ENCODE measurements at places on chromosomes 5 and 9.

DNA sequence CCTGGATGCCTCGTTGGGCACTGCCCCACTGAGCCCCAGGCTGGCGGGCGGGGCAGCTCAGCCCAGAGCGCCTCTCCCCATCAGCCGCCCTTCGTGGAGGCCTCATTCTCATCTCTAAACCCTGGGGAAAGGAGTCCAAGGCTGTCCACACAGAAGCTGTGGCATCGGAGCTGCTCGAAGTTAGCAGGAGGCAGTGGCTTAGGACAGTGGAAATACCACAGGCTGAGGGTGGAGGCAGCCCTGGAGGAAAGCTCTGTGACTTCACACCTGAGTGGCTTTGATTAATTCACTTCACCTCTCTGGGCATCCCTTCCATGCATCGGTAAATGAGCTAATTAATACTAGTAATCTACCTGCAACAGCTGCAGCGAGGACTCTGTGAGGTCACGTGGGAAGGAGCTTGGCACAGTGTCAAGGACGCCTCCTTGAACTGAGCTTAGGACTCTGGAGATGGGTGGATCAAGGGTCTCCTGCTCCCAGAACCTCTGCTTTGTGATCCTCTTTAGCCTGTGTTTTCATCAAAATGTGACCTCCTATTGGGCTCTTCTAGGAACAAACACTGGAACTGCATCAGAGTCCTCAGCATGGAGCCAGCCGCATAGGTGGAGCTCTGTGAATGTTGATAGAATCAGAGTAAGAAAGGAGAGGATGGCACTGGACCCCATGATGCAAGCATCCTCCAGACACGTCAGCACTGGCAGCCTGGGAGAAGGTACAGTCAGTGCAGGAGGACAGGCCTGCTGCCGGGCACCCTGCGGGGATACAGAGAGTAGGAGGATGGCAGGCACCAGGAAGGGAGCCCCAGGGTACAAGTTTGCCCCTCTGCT is 842 bp upstream of the ANGPTL2 start:
- DNase-seq = no peak

GRCh38 chr9:111969061-111969460 is 72.4 kb downstream of the UGCG start:
- DNase-seq = no peak

DNA sequence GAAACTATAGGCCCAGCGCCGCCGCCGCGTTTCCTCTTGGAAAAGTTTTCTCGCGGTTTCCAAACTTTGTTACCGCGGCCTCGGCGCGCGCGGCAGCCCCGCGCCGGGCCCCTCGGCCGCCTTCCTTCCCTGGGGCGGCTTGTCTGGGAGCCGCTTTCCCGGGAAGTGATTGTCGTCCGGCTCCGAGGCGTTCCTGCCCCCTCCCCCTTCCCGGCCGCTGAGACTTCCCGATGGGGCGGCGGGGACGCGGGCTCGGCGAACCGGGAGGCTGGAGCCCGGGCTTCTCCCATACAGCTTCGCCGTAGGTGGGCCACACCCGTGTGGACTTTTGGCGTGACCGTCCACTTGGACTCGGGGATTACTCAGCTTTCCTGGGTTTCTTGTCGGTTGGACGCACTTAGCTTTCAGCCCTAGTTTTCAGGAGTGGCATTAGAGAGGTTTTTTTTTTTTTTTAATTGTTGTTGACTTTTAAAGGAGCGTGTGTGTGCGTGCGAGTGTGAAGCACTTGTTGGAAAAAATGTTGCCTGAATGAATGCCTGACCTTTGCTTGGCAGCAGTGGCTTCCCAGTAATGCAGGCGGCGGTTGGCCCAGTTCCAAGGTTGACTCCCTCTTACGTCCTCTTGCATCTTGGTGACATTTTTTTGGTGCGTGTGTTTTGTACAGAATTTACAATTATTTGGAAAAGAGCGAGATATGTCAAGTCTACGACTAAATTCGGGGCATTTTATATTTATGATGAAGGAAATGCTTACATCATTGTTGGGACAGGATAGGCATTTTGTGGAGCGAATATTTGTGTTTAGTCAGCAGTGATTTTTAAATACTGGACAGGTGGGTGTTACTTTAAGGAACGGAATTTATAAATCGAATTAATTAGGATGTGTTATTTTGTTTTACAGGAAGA is 821 bp downstream of the CTNNA1 start:
- DNase-seq = peak; percentile 36

- no peak for DNase-seq
Measured at GRCh38 chr5:170104299-170104698, 1.4 kb upstream of the FOXI1 start.

DNA sequence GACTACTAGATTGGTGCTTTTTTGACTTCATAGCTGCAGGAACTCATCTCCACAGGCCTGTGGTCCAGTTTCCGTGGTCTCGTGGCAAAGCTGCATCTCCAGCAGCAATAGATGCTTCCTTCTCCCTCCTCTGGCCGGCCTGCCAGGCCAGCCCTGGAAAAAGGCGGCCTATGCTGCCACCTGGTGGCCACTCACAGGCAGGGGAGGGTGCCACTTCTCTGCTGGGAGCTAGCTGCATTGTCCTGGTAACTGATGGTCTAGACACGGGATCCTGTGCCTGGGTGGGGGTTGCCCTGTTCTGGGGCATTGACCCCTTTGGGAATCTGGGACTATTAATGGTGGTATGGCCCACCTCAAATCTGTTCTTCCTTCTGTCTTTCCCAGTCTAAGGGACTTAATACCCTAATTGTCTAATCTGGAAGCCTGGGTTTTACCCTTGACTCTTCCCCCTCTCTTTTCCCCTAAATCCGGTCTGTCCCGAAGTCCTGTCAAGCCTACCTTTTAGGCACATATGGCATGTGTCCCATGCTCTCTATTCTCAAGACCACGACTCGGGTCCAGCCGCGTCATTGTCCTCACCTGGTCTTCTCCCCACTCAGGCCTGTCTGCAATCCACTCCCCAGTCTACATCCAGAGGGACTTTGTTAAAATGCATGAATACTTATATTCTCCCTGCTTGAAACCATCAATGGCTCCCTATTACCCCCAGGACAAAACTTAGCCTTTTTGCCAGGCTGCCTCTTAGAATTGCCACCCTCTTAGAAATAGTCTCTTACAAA is 20.1 kb upstream of the PTGS1 start:
- DNase-seq = peak; percentile 86

DNA sequence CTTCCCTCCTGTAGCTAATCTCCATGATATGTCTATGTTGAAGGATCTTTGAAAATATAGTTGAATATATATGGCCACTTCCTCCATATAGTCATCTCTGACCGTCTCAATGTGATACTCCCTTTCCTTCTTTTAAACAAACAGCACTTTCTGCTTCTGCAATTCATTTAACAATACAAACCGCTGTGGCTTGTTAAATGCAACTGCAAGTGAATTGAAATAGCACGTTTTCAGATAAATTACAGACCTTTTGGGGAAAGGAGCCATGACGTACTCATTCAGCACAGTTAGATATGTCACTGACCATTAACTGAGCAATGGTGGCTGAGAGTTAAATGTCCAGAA is 82.5 kb downstream of the FBXO38 start:
- DNase-seq = no peak

GRCh38 chr5:102792705-102793104 is 37.6 kb downstream of the PAM start:
- peak; percentile 24 for DNase-seq

GRCh38 chr5:21709770-21710169 is 1143.4 kb downstream of the CDH12 start:
- DNase-seq = no peak

- DNase-seq = no peak
Measured at GRCh38 chr9:70427161-70427945, 12.9 kb upstream of the KLF9 start.

DNA sequence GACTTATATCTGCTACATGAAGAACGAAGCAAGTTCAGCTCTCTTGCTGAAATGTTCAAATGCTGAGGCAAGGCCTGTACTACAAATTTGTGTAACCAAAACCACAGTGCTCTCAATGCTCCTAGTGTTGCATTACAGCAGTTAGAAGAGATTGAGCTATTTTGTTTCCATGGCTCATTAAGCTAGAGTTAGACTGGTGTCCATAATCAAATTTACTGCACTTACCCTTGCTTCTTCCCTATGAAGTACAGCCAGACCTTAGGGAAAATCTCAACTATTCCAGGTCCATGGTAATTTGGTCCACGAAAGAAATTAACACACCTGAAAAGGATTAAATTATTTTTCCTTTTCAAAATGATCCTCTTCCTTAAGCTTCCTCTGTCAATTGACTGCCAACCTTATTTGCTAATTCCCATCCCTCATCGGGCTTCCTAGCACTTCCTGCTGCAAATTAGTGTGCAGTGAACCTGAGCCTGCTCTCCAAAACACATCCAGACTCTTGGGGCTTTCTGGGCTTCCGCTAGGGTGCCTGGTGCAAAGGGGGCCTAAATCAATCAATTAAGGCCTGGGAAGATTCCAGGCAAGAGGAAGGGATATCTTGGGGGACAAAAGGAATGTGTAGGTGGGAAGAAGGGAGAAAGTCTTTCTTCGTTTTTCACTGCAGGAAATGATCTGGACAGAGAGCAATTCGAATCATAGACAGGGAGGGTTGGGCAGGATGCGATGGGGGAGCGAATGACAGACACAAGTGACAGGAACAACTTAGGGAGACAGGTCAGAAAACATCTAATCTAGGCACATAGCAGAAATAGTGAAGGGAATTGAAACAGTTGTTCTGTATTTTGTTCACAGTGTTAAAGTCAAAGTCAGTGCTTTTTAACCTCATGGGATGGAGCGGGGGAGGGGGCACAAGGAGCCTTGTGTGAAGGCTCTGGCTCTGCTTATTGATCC is 542.4 kb downstream of the RAB3C start:
- peak; percentile 71 for DNase-seq

- DNase-seq = no peak
Measured at GRCh38 chr9:3810231-3810630, 284.4 kb upstream of the RFX3 start.

DNA sequence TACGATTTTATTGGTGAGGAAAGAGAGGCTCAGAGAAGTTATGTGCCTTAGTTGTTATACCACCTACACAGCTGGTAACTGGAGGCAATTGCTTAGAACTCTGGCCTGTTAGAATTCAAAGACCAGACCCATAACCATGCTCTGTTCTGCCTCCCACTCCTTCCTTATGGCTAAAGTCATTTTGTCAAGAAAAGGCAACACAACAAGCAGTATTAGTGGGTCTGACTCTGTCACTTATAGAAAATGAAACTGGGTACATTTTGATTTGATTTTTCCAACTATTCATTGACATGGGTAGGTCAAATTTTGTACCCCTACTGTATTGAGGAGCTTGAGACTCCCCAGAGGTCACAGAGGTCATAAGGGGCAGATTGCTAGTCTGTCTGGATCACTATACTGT is 44.5 kb upstream of the NR3C1 start:
- DNase-seq = no peak

- peak; percentile 2 for DNase-seq
Measured at GRCh38 chr9:28951945-28952344, 1378.7 kb upstream of the C9orf72 start.

GRCh38 chr9:113641100-113641885 is 177.8 kb downstream of the RGS3 start:
- no peak for DNase-seq

DNA sequence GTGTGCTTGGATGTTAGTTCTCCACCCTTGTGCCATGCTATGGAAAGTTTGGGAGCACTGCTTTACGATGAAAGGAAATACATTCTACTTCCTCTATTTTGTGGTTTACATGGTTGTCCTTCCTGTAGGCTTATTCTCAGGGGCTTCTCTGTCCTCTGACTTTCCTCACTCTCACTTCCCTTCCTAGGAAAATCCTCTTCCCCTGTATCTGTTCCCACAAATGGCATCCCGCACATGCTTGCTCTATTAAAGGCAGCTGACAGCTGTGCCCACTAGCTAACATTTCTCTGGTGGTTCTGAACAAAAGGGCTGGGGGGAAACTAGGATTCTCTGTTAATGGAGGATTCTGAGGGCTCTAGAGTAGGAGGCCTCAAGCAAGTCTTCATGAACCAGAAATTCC is 52.4 kb downstream of the FAM170A start:
- no peak for DNase-seq

DNA sequence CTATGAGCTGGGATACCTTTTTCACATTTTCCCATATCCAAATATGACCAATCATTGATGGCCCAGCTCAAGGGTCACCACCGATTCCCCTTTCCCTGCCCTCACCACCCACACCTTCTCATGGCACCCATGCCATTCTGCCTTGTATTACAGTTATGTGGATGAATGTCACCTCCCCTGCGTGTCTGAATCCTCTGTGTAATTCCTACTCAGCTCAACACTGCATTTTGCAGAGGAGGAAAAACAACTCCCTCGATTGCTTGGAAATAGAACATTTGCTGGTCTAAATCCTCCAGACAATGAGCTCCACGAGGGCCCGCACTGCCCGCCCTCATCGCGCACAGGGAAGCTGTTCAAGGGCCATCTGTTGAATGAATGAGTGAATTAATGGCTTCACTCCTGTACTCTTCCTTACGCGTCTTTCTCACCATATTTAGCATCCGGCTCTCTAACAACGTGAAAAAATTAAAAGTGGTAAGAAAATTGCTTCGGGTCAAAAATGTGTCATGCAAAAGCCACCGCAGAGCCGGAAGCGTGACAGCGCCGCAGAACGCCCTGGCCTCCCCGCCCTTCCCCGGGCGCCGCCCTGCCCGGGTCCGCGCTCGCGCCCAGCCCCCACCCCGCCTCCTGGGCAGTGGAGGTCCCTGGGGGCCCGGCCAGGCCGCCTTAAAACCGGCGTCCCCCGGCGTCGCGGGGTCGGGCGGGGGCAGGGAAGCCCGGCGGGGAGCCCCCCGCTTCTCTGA is 704 bp downstream of the SUSD1 start:
- peak; percentile 85 for DNase-seq

All from activated CD4-positive, alpha-beta T cell treated with anti-CD3 and anti-CD28 coated beads, Interleukin-2, Interleukin-6, amounts not matched to agents 100 ng/mL and 50 ng/mL, durations not matched to agents 16 hours and 8 hours (primary cell).